ENCODE measurements at places on chromosomes 7 and 10.

DNA sequence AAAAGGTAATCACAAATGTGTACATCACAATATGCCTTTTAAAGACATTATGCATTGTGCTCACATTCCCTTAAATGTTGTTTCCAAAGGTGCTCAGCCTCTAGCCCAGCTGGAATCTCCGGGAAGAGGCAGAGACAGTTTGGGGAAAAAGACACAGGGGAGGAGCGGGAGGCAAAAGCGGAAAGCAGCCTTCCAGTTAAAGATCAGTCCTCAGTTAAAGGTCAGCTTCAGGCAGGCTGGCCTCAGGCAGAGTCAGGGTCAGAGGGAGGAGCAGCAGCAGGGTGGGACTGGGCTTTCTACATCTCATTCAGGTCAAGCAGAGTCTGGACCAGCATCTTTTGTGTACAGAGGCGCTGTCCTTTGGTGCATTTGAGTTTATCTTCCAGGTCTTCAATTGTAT is 18.6 kb downstream of the ST7 start:
- DNase-seq = no peak

GRCh38 chr10:112775381-112775780 is 174.7 kb upstream of the TCF7L2 start:
- DNase-seq = no peak

DNA sequence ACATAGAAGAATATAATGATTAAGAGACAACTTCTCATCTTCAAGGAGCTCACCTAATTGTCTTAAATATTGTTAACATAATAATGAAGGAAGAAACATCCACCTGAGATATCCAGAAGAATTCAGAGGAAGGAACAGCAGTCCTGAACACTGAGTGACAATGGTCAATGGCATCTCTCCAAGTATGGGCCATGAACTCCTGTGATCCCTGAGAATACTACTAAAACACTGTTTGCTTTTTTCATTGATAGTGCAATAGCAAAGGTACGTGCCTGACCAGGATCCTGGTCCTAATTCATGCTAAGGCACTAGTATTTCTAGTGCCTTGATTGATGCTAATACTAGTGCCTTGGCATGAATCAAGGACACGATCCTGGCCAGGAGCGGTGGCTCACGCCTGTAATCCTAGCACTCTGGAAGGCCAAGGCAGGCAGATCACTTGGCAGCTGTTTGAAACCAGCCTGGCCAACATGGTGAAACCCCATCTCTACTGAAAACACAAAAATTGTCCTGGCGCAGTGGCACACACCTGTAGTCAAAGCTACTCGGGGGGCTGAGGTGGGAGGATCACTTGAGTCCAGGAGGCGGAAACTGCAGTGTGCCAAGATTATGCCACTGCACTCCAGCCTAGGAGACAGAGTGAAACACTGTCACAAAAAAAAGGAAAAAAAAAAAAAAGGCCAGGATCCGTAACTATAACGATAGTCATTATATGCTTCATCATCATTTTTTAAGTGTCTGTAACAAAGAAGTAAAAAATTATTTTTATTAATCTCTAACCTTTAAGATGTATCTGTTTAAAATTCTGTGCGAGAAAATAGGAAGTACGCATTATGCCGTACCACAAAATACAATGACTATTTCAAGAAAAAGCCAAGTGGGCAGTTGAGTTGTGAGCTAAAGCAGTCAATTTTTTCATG is 49.1 kb downstream of the SRPK2 start:
- no peak for DNase-seq

GRCh38 chr7:111400088-111400487 is 162.2 kb downstream of the IMMP2L start:
- no peak for DNase-seq

- no peak for DNase-seq
These were observed 458.8 kb upstream of the GHITM start for GRCh38 chr10:83680470-83680891.

DNA sequence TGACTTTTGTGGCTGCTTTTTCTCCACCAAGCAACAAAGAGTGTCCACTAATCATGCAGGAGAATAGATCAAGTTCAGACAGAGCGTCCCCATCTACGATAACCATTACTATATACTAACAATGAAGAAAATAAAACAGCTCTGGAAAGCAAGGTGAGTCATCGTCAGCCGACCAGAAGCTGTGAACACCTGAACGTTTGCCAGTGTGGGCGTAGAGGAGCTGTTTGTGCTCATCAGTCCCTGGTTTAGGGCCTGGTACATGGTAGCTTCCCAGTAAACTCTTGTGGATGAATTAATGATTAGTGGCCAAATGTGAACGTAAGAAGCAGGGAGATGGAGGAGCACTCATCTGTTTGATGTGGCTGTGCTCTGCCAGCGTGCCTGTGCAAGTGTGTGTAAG is 180.7 kb downstream of the EVX1 start:
- DNase-seq = no peak

DNA sequence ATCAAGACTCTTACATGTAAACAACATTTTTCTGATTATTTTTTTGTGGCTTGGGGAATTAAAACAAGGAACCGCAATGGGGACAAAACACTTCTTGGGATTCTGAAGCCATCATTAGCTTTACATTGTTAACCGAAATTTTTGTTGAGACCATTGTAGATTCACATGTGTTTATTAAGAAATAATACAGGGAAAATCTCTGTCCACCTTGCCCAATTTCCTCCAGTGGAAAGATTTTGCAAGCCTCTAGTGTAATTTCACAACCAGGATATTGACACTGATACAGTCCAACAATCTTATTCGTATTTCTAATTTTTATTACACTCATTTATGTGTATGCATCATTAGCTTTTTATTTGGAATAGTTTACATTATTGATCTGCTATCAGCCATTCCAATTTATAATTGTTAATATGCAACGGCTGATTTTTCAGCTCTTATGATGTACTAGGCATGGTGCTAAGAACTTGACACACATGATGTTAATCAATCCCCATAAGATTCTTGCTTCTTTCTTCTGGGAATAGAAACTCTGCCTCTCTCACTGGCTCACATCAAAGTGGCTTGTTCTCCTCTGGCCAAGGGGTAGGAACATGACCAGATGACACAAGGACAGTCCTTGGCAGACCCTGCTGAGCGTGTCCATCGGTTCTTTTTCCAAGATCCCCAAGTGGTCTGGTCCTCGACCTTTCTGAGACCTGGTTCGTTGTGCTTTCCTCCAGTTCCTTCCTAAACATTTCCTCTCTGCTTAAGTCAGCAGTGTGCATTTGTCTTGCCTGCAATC is 137.6 kb downstream of the ADAM12 start:
- DNase-seq = no peak

GRCh38 chr7:94042381-94042780 is 38.2 kb upstream of the BET1 start:
- DNase-seq = no peak

DNA sequence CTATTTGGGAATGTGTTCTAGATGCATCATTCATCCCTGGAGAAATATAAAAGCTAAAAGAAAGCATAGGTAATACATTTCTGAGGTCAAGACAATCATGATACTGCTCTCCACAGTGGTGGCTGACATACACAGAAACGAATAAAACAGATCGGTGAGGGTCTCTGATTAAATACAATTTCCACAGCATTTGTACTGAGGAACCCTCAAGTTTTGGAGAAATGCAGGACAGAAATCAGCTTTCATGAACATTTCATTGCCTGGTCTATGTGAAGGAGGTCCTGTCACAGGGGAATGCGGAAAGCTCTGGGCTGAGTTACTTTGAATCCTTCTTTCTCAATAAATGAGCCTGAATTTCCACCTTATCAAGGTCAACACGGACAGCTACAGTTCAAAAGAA is 67.9 kb upstream of the ITGB1 start:
- DNase-seq = no peak

GRCh38 chr7:112120696-112121217 is 85.4 kb downstream of the DOCK4 start:
- no peak for DNase-seq

- no peak for DNase-seq
These were observed 280.1 kb downstream of the TCF7L2 start for GRCh38 chr10:113230011-113230610.

GRCh38 chr7:121259826-121260225 is 69.0 kb upstream of the WNT16 start:
- no peak for DNase-seq

- no peak for DNase-seq
These were observed 6.5 kb downstream of the CBX3 start for GRCh38 chr7:26208040-26208439.

DNA sequence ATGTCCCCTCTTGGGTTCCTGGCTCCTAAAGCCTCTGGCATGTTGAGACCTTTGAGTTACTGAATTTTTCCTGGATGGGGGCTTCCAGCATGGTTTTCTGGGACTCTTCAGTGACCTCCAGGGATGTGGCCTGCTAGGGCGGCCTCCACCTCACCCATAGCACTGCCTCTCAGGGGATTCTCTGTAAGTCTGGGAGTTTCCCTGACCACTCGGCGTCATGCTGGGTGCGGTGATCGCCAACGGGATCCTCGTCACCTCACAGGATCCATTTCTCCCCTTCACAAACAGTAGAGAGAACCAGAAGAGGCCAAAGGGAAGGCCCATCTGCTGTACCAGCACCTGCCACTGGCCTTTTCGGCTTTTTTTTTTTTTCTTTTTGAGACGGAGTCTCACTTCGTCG is 84.3 kb downstream of the NPTX2 start:
- no peak for DNase-seq

- no peak for DNase-seq
These were observed 99.1 kb upstream of the PDGFA start for GRCh38 chr7:618539-619367.

- no peak for DNase-seq
These were observed 53.3 kb downstream of the ZNF680 start for GRCh38 chr7:64509583-64509982.

GRCh38 chr10:104339469-104340110 is 1.3 kb upstream of the ITPRIP start:
- no peak for DNase-seq

- DNase-seq = no peak
These were observed 11.5 kb downstream of the PTF1A start for GRCh38 chr10:23203369-23204325.

DNA sequence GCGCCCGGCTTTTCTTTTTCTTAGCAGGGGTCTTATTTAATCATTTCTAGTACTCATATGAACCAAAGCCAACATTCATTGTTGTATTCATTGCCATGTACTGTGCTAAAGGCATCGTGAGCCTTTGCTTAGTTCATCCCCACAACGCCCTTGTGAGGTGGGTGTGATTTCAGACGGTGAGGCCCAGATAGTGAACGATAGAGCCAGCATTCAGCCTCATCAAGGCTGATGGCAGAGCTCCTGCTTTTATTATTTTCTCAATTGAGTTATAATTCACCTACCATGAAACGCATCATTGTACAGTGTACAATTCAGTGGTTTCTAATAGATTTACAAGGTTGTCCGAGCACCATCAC is 50.1 kb downstream of the HK1 start:
- DNase-seq = no peak
